ENCODE measurements at places on chromosomes 7 and 10.

DNA sequence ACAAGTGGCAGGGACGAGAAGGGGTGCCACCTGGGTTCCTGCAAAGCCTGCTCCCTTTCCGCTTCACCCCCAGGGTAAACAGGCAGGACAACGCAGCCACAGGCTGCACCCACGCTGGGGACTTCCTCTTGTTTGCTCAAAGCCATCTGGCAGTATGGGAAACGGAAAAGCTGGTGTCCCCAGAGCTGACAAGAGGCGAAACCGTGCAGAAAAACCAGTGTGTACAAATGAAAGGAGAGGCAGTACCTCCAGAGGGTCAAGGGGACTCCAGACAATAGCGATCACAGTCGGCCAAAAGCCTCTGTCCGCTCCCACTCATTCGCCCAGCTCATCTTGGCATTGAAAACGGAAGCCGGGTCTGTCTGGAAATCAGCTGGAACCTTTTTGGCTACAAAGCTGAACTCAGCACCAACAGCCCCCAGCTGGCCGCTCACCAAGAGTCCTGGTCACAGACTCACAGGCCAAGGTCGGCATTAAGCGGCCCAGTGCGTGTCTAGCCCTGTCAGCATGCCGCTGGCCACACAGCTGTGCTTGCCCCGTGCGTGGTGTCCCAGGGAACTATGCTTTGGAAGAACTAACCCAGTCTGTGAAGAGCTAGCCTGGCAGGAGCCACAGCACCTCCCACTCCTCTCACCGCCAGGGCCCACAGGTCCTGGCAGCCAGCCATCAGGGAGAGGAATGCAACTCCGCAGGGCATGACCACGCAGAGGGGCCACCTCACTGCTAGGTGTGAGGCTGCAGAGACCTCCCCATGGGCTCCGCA, 10.4 kb downstream of the TNS3 start:
- peak; percentile 85 for DNase-seq

DNA sequence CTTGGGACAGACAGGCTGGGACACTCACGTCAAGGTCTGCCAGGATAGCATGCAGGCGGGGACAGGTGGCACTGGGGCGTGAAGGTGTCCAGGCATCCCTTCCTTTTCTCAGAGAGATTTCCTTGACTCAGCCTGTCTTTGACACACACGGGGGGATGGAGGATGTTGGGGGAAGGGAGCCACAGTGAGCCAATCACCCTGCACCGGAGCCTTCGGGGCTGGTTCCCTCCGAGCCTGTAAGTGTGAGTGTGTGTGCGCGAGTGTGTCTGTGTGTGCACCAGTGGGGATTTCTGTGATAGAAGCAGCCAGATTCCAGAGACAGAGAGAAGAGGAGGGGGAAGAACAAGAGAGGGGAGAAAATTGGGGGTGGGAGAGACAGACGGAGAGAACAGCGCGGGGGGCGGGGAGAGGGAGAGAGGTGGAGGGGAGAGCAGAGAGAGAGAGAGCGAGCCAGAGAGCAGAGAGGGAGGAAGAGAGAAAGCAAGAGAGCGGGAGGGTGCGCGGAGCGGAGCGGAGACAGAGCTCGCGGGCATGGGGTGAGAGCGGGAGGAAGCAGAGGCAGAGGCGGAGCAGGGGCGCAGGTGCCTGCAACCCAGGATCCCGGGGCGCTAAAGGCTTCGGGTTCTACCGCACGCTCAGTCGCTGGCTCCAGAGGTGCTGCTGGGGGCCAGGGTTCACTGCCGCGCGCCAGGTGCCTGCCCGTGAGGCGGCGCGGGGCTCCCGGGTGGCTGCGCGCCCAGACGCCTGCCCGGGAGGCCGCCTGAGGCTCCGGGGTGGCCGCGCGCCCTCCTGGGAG, 466 bp upstream of the GPR26 start:
- no peak for DNase-seq

GRCh38 chr7:123795917-123796316, 47.1 kb upstream of the WASL start:
- DNase-seq: no peak

GRCh38 chr7:126659124-126659523, 593.6 kb downstream of the GRM8 start:
- DNase-seq: no peak

- no peak for DNase-seq
Observed at GRCh38 chr10:86373251-86373650, 6.7 kb upstream of the GRID1 start.

DNA sequence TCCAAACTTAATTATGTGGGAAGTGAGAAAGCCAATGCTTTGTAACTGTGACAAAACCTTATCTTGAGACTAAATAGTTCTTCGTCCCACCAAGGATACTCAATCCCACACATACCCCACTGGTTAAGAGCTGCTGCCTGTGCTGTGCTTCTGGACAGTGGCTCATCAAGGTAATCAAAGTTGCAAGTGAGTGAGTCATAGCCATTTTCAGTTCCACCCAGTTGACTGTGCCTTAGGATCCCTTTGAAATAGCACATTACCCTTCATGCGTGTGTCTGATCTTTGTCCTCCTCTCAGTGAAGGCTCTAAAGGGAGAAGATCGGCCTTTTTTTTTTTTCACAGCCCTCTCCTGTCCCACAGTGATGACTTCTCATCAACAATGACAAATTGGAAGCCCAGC, 706.0 kb upstream of the AUTS2 start:
- peak; percentile 2 for DNase-seq

DNA sequence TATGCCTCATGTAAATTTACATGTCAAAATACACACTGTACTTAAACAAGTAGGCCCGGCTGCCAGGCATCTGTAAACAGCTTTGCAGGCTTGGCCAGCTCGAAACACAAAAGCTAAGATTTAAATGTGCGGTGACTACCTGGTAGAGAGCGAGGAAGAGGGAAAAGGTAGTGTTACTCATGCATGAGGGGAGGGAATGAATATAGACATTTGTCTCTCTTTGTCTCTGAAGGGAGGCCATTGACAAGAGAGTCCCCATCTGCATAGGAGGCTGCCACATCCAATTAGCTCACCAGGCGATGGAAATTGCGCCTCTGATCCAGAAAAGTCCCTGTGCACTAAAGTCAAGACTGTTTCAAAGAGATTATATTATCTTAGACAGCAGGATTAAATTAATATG, 535.8 kb downstream of the PTPRN2 start:
- no peak for DNase-seq

DNA sequence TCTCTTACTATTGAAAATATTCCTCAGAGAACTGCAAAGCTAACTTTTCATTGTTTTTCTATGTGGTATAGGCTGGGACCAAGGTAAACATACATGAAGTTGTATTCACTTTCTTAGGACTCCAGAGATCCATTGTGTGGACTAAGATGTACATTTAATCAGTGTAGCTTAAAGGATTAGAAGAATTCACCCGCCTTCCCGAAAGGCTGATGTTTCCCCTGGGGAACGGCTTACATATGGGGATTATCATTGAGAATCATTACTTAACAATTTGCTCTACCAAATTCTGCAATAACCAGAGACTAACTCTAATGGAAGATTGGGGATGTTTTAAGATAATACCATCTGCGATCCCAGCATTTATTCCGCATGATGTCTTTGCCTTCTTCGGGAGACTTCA, 257.1 kb upstream of the KIAA1217 start:
- no peak for DNase-seq

- no peak for DNase-seq
Observed at GRCh38 chr7:28773423-28774145, 184.5 kb downstream of the TRIL start.

DNA sequence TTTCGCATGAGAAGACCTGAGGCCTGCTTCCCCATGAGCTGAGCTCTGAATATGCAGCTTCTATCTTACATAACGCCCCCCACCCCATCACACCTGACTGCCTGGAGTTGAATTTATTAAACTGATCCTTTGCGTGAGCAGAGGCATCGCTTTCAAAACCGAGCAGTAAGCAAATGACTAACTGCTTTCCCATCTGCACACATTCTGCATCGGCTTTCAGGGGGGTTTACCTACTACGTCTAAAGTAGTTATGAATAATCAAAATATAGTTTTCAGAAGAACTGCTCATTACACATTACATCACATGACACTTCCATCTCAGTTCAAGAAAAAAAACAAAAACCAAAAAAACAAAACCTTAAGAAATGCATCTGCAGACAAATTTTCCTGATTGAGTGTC, 54.7 kb upstream of the EGR2 start:
- DNase-seq: no peak

DNA sequence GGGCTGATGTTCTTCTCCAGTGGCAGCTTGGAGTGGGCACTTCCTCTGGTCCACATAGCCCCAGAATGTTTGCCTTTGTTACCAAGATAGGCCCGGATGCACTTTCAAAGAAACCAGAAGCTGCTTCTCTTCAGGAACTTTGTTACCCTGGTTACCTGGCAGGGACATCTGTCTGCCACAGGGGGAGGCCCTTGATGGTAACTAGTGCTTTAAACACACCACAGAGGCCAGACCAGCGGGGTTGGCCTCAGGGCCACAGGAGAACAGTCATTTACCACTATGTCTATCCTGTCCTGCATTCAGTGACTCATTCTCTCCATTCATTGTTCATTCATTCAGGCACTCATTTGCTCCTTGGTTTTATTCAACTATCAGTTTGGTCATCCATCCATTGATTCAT, 11.9 kb upstream of the PLEKHA1 start:
- DNase-seq: peak; percentile 34

DNA sequence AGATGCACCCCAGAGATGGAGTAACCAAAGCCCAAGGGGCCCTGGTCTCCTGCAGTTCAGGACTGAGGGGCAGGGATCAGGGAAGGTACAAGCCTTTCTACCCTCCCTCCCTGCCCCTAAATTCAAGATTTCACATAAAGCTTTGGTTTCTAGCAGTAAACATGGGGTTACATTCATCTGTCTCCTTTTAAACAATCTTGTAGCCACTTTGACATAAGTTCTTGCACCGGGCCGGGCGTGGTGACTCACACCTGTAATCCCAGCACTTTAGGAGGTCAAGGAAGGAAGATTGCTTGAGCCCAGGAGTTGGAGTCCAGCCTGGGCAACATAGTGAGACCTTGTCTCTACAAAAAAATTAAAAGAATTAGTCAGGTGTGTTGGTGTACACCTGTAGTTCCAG, 4.0 kb upstream of the ACTR3C start:
- no peak for DNase-seq
